GM23338 (cell line): ENCODE measurements at places on chromosomes 7 and 10.

- DNase-seq = no peak
Observed at GRCh38 chr7:43276547-43276946, 164.1 kb downstream of the HECW1 start.

DNA sequence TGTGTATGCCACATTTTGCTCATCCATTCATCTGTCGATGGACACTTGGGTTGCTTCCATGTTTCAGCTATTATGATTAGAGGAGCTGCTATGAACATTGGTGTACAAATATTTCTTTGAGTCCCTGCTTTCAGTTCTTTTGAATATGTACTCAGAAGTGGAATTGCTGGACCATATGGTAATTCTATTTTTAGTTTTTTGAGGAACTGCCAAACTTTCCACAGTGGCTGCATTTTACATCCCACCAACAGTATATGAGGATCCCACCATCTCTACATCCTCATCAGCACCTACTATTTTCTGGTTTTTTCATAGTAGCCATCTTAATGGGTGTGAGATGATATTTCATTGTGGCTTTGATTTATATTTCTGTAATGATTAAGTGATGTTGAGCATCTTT lies 44.7 kb upstream of the ZMIZ2 start:
- DNase-seq = no peak

DNA sequence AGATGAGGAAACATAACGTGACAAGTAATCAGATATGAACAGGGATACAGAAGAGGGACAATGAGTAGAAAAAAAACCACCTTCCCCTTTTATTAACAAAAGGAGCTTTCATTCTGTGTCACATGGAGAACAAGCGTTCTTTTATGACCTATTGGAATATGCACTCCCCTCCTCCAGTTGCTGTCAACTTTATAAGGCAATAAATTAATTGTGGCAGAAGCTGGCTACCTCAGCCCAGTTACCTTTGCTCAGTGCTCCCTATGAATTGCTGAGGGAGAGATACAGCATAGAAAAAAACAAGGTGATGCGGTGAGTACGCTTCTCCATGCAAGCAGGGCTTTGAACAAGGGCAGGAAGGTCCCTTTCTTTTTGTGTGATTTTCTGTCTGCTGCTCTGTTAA lies at the start of gene MGAM2:
Gene MGAM2, plus strand, starts transcription at position 220 of the 400 bp plus-strand sequence. CDS start 5,156 bp downstream, outside the sequence.
- no peak for DNase-seq

GRCh38 chr7:20748853-20749252 lies 37.8 kb downstream of the SP8 start:
- DNase-seq = no peak

DNA sequence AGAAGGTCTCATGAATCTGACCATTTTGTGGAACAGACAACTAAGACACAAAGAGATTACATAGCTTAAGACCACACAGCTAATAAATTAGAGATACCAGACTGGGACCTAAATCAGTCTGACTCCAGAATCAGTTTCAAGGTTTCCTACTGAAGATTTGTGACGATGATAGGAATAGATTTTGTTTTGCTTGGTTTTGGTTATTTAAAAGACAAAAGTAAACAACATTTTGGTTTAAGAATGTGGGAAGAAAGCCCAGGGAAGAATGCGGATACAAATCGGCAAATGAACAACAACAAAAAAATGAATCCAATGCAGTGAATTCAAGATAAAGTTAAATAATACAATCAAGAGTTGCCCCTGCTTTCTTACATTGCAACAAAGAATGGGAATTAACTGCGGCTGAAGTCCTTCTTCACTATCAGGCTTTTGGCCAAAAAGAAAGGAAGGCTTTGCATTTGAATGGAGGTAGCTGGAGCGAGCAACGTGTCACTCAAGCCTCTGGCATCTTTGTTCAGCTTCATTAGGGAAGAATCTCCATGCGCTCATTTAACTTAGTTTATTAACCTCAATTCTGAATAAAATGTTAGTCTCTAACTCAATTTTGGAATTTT lies 210.8 kb downstream of the ADAM12 start:
- DNase-seq = peak; percentile 77

GRCh38 chr7:65953890-65954450 lies 28.0 kb downstream of the GUSB start:
- DNase-seq = no peak

GRCh38 chr10:86195521-86196157 lies 171.0 kb downstream of the GRID1 start:
- DNase-seq = no peak

- DNase-seq = no peak
Observed at GRCh38 chr7:12629816-12630512, 57.5 kb upstream of the ARL4A start.

- no peak for DNase-seq
Observed at GRCh38 chr7:28065308-28065707, 115.3 kb downstream of the JAZF1 start.

DNA sequence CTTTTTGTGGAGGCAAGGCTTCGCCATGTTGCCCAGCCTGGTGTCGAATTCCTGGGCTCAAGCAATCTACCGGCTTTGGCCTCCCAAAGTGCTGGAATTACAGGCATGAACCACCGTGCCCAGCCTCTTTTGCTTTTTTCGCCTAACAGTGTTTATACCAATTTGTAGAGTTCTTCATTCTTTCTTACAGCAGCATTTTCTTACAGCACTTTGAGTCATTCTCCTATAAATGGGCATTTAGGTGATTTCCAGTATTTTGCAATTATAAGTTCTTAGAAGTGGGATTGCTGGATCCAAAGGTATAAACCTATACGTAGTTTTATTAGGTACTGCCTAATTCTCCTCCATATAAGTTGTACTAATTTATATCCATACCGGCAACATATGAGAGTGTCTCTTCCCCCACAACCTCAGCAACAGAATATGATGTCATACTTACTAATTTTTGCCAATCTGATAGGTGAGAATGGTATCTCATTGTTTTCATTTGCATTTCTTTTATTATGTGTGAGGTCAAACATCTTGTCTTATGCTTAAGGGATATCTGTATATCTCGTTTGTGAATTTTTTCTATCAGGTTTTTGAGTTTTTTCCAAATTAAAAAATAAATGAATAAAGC lies 39.1 kb downstream of the SUFU start:
- DNase-seq = no peak

GRCh38 chr7:12771378-12771877 lies 84.0 kb downstream of the ARL4A start:
- peak; percentile 39 for DNase-seq

- DNase-seq = peak; percentile 18
Observed at GRCh38 chr7:41700044-41700471, 2.8 kb downstream of the INHBA start.

DNA sequence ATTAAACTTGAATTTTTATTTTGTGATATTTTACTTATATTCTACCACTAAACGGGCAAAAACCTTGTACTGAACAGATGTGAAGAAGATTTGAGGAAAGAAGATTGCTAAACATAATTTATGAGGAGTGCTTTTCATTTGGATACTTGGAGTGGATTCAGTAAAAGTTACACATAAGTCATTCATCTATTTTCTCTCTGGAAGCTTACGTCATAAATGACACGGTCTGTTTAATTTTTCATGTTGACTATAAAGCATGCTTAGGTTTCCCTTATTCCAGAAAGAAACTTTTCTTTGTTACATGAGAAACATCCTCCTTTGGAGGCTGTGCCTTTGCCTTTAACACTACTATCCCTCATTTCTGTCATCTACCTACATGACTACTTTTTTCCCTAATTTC lies 53.9 kb downstream of the TFEC start:
- DNase-seq = no peak

GRCh38 chr7:139264220-139264619 lies 33.2 kb downstream of the UBN2 start:
- DNase-seq = no peak

DNA sequence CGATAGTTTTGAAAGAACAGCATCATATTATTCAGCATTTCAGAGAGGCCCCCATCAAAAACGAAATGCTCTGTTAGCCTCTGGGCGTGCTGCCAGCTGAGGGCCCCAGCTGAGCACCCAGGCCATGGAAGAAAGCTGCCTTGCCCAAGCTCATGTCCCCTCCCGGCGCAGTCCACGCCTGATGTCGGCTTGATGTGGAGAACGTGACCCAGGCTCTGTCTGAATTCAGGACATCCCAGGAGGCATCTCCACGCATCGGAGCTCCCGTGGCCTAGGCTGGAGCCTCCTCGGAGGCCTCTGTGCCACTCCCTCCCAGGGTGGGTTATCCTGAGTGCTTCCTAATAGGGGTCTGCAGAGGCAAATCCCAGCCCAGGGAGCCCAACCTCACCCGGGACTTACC lies 218.3 kb upstream of the AKR1E2 start:
- DNase-seq = no peak

- no peak for DNase-seq
Observed at GRCh38 chr10:89233033-89233432, 18.5 kb downstream of the LIPA start.

- no peak for DNase-seq
Observed at GRCh38 chr7:157523371-157523765, 186.6 kb downstream of the DNAJB6 start.

GRCh38 chr10:71780719-71781118 lies 7.4 kb upstream of the VSIR start:
- peak; percentile 46 for DNase-seq

DNA sequence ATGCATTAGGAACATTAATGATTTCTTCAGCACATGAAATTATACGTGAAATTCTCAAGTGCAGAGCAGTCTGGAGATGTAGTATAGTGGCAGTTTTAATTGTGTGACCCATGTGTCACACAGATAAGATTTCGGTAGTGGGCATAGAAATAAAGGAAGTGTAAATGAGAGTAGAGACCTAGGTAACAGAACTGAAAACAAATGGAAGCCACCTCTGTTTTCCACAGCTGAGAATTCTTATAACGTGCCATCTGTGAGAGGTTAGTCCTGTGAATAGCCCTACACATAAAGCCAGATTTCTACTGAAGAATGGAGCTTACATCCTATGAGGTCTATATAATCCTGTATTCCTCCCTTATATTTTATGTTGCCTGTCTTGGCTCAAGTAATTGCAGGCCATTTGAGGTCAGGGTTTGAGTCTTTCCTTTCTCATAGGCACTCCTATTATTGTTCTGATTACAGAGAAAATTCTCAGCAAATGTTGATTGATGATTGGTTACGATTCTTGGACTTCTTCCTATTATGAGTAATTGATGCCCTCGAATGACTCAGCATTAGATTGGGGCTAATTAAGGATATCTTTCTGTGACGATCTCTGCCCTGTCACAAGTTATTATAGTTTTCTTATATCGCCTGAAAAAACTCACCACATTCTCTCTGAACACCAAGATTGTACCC lies 258.2 kb downstream of the KIF20B start:
- DNase-seq = no peak

GRCh38 chr7:134209322-134210015 lies 82.3 kb downstream of the LRGUK start:
- DNase-seq = no peak

DNA sequence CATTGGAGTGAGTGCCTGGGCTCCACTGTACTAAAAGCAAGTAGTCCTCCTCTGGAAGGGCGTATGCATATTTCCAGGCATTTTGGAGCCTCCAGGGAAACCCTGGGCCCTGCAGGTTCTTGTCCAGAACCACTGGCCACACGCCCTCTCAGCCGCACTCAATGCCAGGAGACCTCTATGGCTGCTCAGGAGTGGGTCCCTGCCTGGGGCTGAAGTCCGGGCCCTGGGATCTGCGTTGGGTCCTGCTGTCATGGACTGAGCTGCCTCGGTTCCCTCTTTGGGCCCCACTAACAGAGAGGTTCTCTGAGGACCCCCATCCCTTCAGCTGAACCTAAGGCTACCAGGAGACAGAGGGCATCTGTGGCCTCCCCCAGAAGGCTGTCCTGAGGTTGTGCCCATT lies 58.3 kb downstream of the GRK5 start:
- no peak for DNase-seq

DNA sequence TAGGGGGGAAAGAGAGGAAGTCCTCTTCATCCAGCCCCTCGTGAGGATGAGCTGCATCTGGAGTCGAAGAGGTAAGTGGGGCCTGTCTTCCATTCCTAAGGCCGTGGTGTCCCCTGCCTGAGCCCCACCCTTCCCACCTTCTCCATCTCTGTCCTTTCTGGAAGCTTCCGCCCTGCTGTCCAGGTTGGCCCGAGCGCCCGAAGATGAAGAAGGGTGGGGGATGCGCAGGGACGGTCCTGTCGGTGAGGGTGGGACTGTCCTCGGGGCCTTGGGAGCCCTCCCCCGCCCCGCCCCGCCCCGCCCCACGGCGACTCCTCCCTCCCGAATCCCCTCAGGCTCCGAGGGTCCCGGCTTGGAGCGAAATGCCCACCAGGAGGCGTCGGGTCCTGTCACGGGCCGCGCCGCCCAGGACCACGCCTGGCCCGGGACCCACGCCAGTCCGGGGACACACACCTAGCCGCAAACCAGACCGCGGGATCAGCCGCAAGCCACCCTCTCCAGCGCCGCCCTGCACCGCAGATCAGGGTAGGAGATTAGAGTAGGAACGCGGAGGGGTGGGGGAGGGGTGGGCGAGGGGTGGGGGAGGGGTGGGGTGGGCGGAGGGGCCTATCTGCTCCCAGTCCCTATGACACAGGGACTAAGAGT lies 15.3 kb downstream of the GPRIN2 start:
- peak; percentile 89 for DNase-seq

GRCh38 chr10:22159180-22159579 lies 58.6 kb downstream of the EBLN1 start:
- DNase-seq = no peak

GRCh38 chr7:34025600-34025999 lies 120.3 kb downstream of the BMPER start:
- no peak for DNase-seq

GRCh38 chr7:46201961-46202360 lies 280.9 kb upstream of the IGFBP3 start:
- DNase-seq = no peak

DNA sequence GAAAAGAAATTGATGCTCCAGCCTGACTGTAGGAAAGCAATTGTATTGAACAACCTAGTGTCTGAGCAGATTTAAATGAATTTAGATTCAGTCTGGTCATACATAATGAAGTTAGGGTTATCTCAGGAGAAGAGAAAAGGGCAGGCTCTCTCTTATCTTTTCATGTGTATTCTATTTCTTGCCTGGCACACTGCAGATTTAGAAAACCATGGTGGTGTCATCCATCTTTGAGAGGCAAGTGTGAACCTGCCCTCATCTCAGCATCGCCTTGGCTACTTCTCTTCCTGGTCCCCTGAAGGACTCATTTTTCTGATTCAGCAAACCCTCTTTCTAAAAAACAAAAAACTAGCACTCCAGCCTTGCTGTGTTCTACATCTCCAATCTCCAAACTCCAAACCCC lies 137.7 kb downstream of the LRRC4 start:
- no peak for DNase-seq

DNA sequence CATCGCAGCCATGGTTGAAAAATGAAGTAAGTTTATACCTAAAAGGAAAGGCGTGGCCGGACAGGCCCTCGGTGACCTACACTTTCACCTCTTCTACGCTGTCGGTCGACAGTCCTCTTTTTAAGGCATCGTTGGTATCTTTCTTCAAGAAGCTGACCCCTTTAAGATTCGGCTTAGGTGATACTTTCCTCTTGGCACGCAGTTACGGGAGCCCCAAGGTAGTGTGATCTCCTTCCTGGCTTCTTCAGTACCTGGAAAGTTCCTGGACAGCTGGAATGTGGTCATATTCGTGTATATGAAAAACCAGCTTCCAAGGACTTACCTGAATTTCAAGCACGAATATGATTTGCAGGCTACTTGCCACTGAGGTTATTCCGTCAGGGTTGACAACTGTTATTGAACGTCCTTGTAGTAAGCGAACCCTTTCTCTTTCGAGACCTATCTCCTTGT lies 885 bp upstream of the SYPL1 start:
- peak; percentile 17 for DNase-seq

GRCh38 chr10:68230268-68230667 lies 1.6 kb downstream of the ATOH7 start:
- DNase-seq = no peak
